ENCODE measurements at places on chromosomes 6 and 20.

DNA sequence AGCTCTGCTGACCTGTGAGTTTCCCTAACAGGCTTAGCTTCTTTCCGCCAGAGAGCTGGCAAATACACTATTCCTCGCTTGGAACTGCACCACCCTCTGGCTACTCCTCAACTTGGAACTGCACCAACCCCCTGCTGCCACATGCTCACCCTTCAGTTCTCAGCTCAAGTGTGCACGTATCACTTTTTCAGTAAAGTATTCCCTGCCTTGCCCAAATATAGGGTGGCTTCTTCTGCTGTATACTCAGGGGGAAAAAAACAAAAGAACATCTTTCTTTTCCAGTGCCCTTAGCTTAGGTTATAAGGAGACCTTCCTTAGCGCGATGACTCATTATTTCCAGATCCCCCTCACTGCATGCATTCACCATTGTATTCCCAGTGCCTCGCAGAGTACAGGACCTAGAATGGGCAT is 21.2 kb downstream of the GNAS-AS1 start:
- no peak for DNase-seq

DNA sequence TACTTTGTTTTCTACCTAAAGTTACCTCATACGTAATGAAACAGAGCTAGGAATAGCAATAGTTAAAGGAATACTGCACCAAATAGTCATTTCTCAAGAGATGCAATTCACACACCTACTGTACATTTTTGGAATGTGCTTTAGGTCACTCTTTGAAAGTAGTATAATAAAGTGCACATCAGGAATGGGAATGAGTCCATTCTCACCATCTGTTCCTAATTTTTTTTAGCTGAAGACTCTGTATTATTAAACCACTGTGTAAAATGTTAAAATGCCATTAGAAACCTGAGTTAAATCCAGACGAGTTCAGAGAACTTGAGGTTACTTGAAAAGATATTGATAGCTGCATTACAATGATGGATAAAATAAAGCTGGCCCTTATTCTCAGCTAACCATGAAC is 51.9 kb upstream of the EPHA7 start:
- DNase-seq = no peak

- no peak for DNase-seq
Measured at GRCh38 chr20:54278262-54278661, 70.4 kb downstream of the PFDN4 start.

- no peak for DNase-seq
Measured at GRCh38 chr20:57794600-57795341, 85.0 kb upstream of the PMEPA1 start.

- no peak for DNase-seq
Measured at GRCh38 chr6:95352064-95352795, 225.1 kb upstream of the MANEA start.

GRCh38 chr6:52138284-52138683 is 47.9 kb upstream of the IL17A start:
- DNase-seq = no peak

DNA sequence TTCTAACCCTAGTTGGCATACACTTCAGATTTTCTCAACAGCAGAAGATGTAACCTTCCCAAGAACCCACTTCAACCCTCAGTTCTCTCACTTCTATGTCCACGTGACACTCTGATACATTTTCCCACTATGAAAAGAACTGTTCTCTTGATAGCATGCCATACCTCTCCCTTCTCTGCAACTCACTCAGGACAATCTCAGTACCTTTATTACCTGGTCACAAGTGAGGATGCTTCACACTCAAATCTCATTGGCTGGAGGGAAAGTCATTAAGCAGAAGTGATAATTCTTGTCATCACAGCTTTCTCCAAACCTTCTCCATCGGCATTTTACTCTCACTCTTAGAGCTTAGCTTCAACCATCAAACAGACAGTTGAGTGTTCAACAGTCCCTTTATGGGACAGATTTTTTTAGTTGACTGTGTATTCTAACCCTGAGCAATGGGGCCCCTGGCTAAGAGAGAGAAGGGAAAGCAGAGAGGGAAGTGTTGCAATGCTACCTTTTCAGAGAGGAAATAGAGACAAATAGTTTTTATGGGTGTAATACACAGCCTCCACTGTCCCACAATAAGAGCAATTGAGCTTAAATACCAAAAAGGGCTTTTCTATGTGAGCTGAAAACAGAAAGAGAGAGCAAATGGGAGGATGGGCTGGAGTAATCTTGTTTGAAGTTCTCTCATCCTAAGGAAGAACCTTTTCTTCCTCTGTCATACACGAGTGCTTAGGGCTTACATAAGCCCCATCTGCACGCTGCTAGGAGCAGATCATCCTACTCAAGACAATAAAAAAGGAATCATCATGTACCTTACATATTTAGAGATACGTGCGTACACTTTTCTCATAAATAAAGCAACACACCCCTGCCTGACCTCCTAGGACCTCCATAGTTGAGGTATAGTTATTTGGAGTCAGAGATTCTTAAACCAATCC is 16.0 kb downstream of the HLA-DPA1 start:
- DNase-seq = no peak

GRCh38 chr6:13005994-13006393 is 289.4 kb downstream of the PHACTR1 start:
- DNase-seq = no peak

DNA sequence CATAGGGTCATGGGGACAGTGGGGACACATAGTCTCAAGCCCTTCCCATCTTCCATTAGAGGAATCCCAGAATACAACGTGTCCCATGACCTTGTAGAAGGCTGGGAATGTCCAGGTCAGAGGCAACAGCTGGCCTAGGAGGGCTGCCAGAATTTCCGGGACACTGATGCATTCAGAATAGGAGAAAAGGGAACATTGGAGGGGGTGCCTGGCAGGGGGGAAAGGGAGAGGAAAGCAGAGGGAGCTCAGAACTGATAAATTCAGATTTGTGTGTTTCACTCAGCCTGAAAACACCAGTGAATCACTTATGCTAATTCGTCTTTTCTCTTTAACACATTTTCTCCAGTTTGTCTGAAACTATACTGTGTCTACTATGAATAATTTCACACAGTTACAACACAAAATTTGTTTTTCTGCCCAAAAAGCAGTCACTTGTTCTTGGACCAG is 35.5 kb upstream of the BMP2 start:
- DNase-seq = no peak

DNA sequence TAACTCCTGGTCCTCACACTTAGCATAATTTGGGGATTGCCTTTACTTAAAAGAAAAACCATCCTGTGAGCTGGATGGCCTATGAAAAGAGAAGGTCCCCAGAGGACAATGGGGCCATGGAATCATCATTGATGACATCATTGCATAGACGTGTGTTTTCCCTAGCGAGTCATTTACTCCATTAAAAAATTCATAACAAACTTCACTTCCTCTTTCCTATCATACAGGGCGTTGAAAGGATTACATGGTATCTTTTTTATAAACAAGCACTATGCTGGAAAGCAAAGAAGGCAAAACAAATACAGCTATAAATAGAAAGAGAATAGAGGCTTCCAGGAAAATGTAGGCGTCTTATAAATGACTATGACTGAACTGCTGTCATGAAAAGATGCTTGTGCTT is 11.3 kb upstream of the COL12A1 start:
- peak; percentile 31 for DNase-seq

DNA sequence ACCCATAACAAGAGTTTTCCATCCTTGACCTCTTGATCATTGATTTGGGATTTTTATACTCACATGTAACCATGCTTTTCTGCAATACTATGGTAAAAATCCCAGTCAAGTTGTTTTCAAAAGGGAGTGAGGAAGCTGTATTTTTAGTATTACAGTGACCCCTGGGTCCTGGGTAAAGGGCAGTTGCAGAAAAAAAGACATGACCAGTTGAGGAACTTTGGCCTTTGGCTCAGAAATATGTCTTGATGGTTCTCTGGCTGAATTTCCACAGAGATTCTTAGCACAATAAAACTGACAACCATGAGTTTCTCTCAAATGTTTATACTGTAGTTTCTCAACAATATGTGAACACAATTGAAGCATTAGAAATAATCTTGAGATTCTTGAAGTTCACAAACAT is 28.6 kb upstream of the PRL start:
- no peak for DNase-seq

- DNase-seq = peak; percentile 19
Measured at GRCh38 chr6:55040102-55040848, 134.0 kb upstream of the HCRTR2 start.

DNA sequence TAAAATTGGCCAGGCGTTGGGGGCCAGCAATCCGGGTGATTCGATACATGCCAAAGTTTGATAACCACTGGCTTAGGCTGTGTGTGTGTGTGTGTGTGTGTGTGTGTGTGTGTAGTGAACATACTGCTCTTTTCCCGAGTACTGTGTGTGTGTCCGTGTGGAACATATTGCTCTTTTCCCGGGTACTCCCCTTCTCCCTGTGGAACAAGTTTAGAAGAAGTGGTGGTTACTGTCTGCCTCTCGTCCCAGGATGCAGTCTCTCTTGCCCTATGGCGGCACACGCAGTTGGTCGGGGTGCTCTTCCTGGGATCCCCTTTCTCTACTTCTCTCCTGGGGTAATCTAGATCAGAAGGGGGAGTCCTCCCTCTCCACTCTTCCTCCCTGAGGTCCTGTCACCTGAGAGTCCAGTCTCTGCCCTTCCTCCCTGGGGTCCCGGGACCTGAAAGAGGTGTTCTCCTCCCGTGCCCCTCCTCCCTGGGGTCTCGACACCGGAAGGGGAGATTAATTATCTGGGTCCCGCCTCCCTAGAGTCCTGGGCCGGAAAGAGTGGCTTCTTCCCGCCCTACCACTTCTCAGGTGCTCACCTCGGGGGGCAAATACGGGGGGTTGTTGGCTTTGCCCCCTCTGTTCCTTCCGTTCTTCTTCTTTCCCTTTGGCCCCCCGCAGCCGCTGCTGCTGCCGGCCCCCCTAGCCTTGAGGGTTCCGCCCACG is 516 bp downstream of the GTPBP2 start:
- DNase-seq = peak; percentile 22

Measured in CD4-positive, alpha-beta T cell (primary cell).